SJCRH30 (cell line): ENCODE measurements at places on chromosomes 7 and 10.

- no peak for DNase-seq
Observed at GRCh38 chr7:27359181-27360125, 116.9 kb downstream of the EVX1 start.

GRCh38 chr7:41491883-41492471 lies 210.9 kb downstream of the INHBA start:
- DNase-seq, result no peak

- DNase-seq, result peak; percentile 17
Observed at GRCh38 chr7:143902332-143902899, 440 bp upstream of the TCAF1 start.

GRCh38 chr10:105037022-105037421 lies 395.9 kb downstream of the SORCS3 start:
- no peak for DNase-seq

- no peak for DNase-seq
Observed at GRCh38 chr7:151254316-151254715, 5.8 kb upstream of the SMARCD3 start.

GRCh38 chr10:70669015-70669414 lies 3.3 kb upstream of the ADAMTS14 start:
- no peak for DNase-seq

DNA sequence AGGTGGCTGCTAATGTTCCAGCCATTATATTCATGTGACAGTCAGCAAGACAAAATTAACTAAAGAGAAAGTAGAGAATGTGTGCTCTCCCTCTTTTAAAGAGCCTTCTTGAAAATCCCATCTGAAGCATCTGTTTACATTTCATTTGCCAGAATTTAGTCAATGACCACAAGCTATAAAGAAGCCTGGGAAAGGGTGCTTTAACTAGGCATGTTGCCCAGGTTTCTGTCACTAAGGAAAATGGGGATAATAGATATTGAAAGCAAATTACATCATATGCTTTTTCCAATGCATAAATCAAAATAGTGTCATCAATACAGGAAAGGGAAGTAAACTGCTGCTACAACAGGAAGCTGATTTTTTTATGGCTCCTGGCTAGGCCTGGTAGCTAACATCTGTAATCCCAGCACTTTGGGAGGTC lies 67.7 kb downstream of the ELAPOR2 start:
- DNase-seq, result no peak

DNA sequence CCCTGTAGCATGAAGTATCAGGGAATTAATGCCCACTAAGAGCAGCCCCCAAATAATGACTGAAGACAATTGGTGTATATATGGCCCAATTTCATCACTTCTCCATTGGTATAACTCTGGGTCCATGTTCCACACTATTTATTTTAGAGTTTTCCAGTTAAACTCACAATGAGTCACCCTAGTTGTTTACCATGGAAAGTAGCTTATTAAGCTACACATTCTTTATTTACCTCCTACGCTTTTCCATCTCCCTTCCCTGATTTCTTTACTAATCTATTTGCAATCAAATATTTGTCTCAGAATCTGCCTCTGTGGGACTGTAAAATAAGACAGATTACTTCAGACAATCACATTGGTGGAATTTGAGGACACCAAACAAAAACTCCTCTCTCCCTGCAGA lies 655.6 kb downstream of the SORCS1 start:
- DNase-seq, result no peak

- peak; percentile 26 for DNase-seq
Observed at GRCh38 chr10:97169911-97170693, 15.7 kb downstream of the SLIT1 start.

DNA sequence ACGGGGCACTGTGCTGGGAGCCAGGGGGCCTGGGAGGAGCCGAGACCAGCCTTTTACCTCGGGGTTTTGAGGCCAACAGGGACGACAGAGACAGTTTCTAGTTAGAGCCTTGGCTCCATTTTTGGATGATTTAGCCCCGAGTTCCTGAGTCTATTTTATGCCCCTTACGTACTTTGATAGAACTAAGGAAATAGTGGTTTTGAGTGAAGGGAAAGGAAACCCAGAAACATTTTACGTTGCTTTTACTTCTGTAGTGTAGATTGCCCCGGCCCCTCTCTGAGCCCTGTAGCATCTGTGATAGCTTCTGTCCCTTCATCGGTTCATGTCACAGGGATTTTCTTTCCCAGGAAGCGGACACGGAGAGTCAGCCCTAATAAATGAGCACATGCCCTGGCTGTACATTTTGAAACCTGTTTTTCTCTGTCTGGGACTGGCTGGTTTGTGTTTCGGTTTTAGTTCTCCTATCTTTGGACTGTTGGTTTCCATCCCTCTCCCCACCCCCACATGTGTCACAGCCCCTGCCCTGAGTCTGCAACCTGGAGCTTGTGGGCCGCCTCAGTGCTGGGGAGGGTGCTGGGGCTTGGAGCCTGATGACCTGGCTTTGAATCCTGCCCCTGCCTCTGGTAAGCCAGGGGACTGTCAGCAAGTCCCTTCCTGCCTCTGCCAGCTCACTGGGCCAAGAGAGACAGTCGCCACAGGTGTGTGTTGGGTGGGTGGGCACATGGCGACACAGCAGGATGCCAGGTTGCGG lies 6.9 kb upstream of the ORAI2 start:
- no peak for DNase-seq

GRCh38 chr7:115410972-115411686 lies 489.2 kb downstream of the MDFIC start:
- DNase-seq, result no peak

DNA sequence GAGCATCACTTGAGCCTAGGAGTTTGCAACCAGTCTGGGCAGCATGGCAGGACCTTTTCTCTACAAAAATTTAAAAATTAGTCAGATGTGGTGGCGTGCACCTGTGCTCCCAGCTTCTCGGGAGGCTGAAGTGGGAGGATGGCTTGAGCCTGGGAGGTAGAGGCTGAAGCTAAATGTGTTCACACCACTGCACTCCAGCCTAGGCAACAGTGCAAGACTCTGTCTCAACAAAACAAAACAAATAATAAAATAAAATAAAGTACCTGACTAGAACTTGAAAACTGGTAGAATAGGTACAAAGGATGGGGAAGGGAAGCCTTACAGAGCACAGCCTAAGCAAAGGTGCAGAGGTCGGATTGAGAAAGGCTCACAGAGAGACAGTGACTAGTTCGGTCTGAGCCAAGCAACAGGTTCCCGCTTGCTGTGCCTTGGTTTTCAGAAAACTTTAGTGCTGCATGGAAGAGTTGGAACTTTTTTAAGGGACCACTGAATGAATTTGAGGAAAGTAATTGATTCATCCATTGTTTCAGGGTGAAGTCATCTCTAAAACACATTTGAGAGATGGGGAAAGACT lies 100.1 kb upstream of the STK17A start:
- DNase-seq, result no peak

GRCh38 chr7:7964250-7964649 lies 4.3 kb upstream of the GLCCI1 start:
- DNase-seq, result no peak

GRCh38 chr7:113873554-113874151 lies 45.2 kb downstream of the PPP1R3A start:
- peak; percentile 58 for DNase-seq

GRCh38 chr7:142025896-142026295 lies 30.2 kb downstream of the MGAM start:
- DNase-seq, result no peak

DNA sequence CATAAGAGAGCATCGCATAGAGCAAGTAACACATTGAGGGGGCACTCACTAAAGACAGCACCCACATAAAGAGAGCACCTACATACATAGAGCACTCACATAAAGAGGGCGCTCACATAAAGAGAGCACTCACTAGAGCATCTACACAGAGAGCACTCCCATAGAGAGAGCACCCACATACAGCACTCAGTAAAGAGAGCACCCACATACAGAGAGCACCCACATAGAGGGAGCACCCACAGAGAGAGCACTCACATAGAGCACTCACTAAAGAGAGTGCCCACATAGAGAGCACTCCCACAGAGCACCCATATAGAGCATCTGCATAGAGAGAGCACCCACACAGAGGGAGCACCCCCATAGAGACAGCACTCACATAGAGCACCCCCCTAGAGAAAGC lies 47.8 kb downstream of the INSIG1 start:
- DNase-seq, result no peak

GRCh38 chr7:106029941-106030340 lies 66.9 kb downstream of the CDHR3 start:
- DNase-seq, result no peak

DNA sequence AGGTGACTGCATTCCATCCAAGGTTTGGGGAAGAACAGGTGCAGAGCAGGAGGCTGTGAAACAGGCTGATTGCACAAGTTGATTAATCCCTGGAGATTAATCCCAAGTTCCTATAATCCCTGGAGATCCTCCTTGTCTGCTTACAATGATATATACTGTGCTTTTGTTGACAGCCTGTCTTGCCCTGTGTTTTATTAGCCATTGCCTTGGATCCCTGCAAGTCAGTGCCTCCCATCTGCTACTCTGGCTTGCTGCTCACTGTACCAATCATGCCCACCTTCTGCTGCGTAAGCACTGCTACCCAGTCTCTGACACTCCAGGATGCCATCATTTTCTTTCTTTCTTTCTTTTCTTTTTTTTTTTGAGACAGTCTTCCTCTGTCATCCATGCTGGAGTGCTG lies 65.4 kb downstream of the ANKRD61 start:
- no peak for DNase-seq

GRCh38 chr10:48205918-48206317 lies 68.6 kb downstream of the FRMPD2 start:
- DNase-seq, result no peak

DNA sequence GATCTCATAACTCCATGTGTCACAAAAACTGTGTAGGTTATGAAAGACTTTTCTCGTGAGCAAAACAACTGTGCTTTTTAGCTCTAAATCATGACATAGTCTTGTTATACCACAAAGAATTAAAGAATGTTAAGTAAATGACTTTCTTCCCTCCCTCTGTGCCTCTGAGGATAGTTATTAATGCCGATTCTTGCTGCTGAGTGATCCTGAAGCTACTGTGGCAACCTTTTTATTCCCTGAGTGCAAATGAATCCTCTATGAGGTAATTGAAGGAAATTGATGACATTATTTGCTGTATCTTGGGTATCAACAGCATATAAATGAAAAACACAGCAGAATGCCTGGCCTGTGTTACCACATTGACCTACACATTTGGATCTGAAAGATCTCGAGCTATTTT lies 142.2 kb upstream of the HDAC9 start:
- no peak for DNase-seq

DNA sequence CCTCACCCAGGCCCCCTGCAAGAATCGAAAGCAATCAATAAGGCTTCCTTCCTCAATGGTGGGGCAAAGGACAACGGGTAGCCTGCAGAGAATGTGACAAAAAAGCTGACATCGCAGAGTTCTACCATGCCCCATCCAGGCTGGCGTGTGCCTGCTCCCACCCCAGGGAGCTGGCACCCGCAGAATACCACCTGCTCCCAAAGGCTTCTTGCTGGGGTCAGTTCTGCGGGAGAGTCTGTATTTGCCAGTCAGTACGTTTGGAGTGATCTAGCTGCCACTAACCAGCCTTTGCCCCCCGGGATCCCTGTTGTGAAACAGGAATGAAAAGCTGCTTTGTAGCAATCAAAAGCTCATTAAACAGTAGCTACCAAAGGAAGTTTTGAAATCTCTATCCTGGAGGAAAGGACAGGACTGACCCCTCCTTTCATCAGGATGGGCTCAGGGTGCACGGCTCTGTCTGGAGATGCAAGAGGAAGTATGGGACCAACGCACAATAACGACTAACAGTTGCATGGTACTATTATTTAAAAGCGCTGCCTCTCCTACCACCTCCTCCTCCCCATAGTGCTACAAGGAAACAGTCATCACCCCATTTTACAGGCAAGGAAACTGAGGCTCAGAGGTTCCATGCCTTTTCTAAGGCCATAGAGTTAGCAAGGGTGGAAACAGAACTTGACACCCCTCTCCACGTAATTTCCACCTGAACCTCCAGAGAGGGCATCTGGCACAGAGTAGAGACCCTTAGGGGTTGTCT lies 67.0 kb downstream of the FGFR2 start:
- no peak for DNase-seq

DNA sequence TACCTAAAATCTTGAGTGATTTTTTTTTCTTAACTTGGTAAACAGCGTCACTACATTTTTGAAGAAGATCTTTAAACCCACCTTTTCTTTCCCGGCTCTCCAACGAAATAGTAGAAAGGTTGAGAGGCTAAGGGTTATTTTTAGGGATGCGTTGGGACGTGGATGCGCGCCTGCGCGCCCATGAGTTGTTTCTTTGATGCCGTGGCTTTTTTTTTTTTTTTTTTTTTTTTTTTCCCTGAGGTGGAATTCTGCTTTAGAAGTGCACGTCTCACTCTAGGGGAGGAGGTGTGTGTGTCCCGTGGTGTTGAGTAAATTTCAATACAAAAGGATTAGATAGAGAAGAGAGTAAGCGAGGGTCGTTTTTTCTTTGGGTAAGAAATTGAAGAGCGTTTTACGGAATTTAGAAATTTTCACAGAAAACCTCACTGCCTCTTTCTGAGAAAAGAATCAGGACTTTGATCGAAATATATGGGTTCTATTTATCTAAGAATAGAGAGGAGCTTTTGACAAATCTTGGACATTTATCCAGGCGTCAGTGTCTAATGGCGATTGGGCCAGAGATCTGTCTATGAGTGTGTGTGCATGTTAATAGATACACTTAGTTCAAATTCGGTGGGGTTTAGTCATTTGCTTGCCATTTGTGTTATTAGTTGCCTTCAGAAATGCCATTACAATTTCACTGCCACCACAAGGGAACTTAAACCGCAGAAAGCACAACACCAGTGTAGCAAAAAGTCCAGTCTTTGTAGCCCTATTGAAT lies 1.2 kb upstream of the SP8 start:
- no peak for DNase-seq

GRCh38 chr7:144812379-144813283 lies 23.2 kb downstream of the TPK1 start:
- no peak for DNase-seq
